ENCODE measurements at places on chromosomes 6 and 20. TPM values are rescaled to one million over a fixed set of nuclear protein-coding genes. Genes with fewer than 3 reads are reported as not detected.

- DNase-seq: no peak
Observed at GRCh38 chr6:20642441-20642840, 108.2 kb downstream of the CDKAL1 start.

The TCF21 gene
- total RNA-seq: 22.2 TPM

DNA sequence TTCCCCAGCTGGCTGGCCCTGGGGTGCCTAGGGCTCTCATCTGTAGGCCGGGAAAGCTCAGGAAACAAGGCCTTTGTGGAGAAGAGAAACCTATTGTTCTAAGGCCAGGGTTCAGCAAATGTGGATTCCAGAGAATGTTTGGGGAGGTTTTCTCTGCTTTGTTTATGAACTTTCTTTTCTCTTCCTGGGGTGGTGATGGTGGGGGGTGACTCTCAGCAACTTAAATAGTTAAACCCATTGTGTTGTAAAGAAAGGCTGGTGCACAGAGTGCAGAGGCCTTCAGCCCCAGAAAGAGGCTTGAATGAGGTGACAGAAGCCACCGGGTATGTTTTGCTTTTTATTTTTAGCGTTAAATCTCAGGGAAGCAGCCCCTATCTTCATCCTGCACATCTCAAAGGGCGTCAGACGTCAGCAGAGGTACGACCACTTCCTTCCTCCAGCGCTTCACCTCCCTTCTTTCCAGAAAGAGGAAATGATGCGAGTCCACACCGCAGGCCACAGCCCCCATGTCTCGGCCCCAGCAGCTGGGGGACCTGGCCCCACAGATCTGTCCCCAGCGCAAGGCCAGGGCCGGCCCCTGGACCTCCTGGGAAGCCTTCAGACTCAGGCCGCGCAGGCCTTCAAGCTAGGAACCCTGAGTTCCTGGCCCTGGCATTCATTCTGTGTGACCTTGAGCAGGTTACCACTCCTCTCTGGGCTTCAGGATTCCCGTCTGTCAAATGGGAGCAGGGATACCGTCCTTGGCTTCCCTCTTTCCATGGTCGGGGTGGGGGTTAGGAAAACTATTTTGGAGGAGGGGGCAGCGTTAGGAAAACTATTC, 605 bp upstream of the PPP1R16B start:
- no peak for DNase-seq

DNA sequence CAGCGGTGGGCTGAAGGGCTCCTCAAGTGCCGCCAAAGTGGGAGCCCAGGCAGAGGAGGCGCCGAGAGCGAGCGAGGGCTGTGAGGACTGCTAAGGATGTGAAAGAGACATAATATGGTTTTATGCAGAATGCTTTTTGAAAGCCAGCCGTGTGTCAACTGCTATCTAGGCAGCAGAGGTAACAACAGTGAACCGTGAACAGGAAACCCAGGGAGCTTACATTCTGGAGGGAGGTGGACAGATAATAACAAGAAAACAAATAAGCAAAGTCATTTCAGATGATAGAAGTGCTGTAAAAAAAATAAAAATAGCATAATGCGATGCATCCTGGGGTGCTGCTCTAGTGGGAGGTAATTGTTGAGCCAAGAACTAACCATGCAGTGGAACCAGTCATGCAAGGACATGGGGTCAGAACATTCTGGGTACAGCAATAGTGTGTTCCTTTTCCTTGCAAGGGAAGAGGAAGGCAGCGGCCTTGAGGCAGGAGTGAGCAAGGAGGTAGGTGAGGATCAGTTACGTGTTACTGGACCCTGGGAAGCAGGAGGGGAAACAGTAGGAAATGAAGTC, 134.4 kb upstream of the TMEM170B start:
- DNase-seq: no peak

GRCh38 chr6:8361259-8361658, 74.1 kb downstream of the SLC35B3 start:
- no peak for DNase-seq

GRCh38 chr6:56555438-56555872, 87.2 kb downstream of the DST start:
- no peak for DNase-seq

DNA sequence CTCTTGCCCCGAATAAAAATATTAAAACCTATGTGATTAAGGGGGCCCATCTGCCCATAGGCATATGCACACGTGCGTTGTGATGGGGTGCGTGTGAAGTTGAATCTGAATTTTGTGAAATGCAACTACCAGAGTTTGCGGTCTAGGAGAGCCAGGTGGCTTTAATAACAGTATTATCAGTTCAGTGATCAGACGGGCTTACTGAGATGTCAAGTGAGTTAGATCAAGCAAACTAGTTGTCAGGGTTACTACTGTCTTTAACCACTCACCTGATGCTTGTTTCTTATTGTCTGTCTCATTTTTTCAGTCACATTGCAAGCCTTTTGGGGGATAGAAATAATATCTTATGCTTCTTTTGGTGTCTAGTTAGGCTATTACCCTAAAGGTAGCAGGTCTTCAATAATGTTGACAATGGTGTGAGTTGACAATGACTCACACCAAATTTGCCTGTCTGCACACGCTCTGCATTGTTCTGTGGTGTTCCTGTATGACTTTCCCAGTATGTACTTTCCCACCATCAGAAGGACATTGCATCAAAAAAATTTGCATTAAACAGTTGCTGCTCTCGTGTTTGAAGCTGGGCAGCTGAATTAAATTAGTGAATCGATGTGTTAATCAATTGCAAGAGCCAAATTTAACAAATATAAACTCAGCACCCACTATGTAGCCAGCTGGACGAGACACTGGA, 103.1 kb upstream of the NAA20 start:
- no peak for DNase-seq

DNA sequence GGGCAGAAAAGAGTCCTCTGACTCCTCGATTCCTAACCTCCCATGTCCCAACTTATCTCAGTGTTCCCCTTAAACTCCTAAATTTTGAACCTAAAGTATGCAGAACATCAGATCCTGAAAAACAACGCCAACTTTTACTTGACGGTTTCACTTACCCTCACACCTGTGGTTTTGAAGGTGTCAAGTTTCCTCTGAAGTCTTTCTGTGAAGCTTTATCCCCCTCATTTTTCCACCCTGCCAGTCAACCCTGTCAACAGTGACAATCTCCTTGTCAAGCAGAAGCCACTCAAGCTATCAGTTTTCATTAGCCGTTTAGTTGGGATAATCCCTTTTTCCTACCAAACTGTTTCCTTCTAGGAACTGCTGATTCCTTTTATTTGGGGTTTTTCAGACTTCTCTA, 245.4 kb upstream of the PREP start:
- no peak for DNase-seq

The FAM217A gene
- not detected for total RNA-seq

The MYB gene
- 0.42 TPM for total RNA-seq

- no peak for DNase-seq
Observed at GRCh38 chr6:12034349-12034748, 22.2 kb downstream of the HIVEP1 start.

The SOX18 gene
- total RNA-seq: 8.7 TPM

The MEI4 gene
- total RNA-seq: not detected

DNA sequence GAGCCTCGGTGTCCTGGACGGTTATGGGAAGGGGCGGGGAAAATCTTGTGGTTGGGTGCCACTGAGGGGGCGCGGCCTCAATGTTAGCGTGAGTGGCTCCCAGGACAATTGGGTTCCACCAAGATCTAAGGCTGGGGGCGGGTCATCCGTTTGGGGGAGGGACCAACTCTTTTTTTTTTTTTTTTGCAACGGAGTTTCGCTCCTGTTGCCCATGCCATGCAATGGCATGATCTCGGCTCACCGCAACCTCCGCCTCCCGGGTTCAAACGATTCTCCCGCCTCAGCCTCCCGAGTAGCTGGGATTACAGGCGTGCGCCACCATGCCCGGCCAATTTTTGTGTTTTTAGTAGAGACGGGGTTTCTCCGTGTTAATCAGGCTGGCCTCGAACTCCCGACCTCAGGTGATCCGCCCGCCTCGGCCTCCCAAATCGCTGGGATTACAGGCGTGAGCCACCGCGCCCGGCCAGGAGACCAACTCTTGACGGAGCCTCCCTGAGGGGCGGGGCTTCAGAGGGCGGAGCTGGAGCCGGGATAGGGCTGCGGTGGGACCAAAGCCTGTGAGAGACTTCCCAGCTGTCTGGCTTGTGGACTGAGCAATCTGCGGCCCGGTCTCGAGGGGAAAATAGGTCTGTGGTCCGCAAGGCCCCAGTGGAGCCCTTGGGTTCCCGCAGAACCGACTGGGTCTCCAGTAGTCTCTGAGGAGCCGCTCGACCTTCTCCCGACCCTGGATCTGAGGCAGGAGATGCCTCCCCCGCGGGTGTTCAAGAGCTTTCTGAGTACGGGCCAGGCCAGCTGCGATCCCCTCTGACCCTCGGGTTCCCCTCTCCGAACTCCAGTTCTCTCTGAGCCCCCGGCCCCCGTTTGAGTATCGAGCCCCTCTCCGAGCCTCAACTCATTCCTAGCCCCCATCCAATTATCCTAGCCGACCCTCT, 1.1 kb downstream of the SPAG4 start:
- no peak for DNase-seq

The OR2H1 gene
- not detected for total RNA-seq

DNA sequence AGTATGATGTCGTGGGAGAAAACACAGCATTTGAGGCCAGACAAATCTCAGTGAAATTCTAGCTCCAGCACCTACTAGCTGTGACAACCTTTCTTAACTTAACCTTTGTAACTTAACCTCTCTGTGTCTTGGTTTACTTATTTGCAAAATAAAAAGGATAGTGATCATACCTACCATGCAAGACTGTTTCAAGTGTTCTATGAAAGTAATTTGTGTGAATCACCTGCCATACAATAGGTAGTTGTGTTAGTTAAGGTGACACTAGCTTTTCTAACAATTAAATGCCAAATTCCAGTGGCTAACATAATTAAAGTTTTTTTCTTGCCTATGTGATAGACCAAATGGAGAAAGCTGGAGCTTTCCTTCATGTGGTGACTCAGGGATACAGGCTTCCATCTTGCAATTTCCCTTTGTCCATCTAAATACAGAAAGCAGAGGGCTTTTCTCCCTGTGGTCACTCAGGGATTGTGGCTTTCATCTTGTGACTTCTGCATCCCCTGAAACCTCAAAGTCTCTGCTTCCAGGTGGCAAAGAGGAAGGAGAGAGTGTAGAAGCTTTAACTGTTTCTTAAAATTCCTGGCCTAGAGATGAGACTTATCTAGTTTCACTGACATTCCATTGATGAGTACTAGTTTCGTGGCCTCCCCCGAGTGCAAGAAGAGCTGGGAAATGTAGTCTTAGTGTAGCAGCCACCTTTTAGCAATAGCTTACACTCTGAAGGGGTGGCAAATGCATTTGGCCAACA, 311.4 kb downstream of the CLIC5 start:
- no peak for DNase-seq

- no peak for DNase-seq
Observed at GRCh38 chr6:132359886-132360285, 41.4 kb downstream of the MOXD1 start.

DNA sequence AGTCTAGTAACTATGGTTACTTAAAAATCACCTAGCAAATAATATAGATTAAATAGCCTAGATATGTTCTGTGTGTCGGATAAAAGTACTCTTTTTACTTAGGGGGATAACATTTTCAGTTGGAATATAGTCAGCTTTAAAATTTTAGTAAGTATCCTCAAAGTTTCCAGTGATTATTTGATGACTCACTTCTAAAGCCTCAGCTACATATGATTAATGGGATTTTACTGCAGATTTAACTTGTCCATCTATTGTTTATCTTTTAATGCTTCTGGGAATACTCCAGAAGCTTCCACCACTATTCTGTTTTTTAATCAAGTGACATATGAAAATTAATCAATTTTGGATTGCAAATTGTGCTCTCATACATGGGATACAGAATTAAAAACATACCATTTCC, 8.7 kb upstream of the TENT5A start:
- DNase-seq: no peak

DNA sequence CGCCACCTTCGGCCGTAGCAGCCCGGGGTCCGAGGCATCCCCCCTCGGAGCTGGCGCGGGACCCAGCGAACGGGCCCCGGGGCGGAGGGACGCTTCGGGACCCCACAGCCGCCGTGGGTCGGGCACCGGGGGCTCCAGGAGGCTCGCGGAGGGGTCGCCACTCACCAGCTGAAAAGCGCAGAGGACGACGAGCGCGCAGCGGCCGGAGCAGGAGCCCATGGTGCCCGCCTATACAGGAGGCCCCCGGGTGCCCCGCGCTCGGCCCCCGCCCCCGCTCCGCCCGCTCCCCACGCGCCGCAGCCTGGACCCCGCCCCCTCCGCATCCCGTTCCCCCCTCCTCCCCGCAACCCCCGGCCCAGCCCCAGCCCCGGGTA, at the start of gene NKAIN4:
TSS of gene NKAIN4 (minus strand) at position 232 of the 374 bp plus-strand sequence. CDS start at position 219, 13 bp downstream.
- no peak for DNase-seq

The CDH4 gene
- 0.42 TPM for total RNA-seq

The CRISP3 gene
- total RNA-seq: not detected

GRCh38 chr6:165653196-165653595, 9.8 kb downstream of the PDE10A start:
- DNase-seq: peak; percentile 53

GRCh38 chr6:85261271-85261670, 188.6 kb upstream of the NT5E start:
- no peak for DNase-seq

- DNase-seq: no peak
Observed at GRCh38 chr20:46987001-46987400, 92.4 kb downstream of the EYA2 start.

GRCh38 chr6:119140196-119141140, 62.0 kb upstream of the FAM184A start:
- DNase-seq: no peak

DNA sequence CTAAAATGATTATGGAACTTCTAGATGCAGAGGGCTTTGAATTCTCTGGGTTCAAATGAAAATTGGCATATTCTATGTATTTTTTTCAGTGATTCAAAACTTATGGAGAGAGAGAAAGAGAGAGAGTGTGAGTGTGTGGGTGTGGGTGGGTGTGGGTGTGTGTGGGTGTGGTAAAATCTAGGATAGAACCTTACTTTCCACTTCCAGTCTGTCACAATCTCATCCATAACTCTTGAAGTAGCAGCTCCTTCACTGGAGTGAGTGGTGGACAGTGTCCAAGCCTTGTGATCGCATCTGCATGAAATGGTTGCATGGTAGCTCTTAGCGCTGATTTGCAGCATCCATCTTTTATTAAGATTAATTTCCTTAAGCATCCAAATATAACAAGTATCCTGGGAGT, 37.7 kb downstream of the ADGB start:
- DNase-seq: no peak

The INSM1 gene
- not detected for total RNA-seq

DNA sequence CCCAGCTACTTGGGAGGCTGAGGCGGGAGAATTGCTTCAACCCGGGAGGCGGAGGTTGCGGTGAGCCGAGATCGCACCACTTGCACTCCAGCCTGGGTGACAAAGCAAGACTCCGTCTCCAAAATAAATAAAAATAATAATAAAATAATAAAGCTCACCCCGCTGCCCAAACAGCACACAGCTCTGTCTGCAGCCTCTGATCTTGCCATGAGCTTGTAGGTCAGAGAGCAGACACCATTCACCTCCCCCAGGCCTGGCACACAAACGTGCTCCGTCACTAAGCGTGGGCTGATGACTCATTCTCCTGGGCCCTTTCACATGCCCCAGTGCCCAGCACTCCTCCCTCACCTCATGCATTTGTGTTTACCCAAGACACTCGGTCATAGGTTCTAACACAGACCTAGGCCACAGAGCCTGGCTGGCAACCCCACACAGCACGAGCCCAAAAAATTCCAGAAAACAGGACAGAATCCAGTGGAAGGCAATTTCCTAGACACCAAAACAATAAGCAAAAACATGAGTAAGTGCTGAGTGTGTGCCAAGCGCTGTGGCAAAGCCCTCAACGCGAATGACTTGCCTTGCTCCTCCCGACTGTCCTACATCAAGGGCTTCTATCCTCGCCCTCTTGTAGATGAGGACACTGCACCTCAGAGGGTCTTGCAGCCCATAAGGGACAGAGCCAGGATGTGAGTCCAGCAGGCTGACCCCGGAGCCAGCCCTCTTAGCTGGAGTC, 18.0 kb downstream of the ATP9A start:
- DNase-seq: no peak

The BPIFB2 gene
- total RNA-seq: not detected

All from esophagus muscularis mucosa (tissue), 4 donors.